Activated CD4-positive, CD25-positive, alpha-beta regulatory T cell treated with anti-CD3 and anti-CD28 coated beads, Interleukin-2, amount 50 U/mL, for 24 hours (primary cell): ENCODE measurements at places on chromosomes 7 and 10.

DNA sequence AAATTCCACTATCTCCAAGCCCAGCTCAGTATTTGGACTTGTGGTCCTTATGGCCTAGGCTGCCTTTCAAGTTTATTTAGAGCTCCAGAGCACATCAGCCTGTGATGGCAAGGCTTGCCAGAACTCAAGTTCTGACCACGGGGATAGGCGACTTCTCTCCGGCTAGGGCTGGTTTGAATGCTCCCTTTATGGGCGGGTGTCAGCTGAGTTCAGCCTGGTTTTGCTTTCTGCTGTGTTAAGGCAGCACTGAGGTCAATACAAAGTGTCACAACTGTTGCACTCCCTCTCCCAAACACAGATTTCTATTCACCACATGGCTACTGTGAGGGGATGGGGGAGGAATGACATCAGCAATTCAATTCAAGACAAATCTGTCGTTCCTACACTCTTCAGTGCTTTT, 318.1 kb upstream of the MYO3A start:
- no peak for ATAC-seq

- no peak for ATAC-seq
Observed at GRCh38 chr10:4770801-4771553, 55.0 kb upstream of the AKR1E2 start.

- no peak for ATAC-seq
Observed at GRCh38 chr10:18777258-18777657, 118.0 kb downstream of the ARL5B start.

GRCh38 chr7:29369909-29370488, 175.4 kb downstream of the CHN2 start:
- ATAC-seq, result no peak

DNA sequence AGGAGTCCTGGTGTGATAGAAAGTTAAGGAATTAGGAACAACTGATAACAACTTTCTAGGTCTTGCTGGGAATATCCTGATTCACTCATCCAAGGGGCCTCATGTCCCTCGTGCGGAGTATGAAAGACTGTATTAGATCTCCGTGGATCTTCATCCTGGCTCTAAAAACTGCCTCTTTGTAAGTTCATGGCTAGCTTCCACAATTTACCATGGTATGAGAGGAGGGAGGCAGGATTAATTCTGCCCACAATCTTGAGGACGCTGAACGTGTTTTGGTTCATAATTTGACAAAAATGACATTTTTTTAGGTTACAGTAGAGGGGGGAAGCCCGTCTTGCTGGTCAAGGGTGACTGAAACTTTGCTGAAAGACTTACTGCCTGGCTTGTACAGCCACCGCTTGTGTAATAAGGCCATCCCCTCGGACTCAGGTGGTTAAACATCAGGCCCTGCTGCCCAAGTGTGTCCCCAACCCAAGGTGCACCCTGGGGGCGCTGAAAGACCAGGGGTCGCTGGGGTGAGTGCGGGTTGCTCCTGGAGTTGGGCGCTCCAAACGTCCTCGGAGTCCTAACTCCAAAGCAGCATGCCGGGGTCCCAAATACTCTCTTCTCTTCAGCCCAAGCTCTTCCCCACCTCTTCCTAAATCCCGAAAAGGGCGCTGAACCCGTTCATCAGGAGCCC, 733 bp downstream of the HIBADH start:
- no peak for ATAC-seq

DNA sequence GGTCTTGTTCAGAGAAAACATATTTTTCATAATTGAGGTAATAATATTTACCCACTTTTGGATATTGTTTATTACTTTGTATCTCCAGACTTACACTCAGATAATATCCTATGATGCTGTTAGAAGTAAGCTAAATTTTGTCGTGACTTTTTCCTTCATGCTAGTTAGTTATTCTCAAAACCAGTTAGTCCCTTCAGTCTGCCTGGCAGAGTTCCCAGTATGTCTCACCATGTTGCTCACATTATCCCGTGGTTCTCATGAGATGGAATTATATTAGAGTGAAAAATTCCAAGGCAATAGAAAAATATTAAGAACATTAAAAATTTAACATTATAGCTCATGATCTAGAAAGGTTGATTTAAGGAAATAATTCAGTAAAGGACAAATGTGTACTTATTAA, 81.5 kb upstream of the SMIM30 start:
- ATAC-seq, result no peak

- ATAC-seq, result no peak
Observed at GRCh38 chr7:46291050-46291438, 370.0 kb upstream of the IGFBP3 start.

DNA sequence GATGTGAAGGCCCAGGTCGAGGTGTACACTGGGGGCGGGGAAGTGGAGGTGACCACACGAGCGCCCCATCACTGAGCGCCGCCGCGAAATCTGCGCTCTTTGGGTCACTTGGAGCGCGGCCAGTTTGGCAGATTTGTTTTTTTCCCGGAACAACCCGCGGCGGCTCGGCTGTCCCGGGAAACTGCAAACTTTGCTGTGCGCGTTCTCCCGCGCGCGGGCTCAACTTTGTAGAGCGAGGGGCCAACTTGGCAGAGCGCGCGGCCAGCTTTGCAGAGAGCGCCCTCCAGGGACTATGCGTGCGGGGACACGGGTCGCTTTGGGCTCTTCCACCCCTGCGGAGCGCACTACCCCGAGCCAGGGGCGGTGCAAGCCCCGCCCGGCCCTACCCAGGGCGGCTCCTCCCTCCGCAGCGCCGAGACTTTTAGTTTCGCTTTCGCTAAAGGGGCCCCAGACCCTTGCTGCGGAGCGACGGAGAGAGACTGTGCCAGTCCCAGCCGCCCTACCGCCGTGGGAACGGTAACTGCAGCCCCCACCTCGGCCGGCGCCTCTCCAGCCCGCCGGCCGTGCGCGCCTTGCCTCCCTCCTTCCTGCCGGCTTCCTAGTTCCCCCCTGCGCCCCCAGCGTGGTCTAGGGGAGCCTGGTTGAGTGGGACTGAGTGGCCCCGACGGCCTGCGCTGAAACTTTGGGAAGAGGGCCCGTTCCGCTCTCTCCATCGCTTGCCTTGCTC, at the start of gene CASP7:
Gene CASP7, plus strand, starts transcription at position 450 of the 727 bp plus-strand sequence. CDS start 17,582 bp downstream, outside the sequence.
- peak; percentile 85 for ATAC-seq

DNA sequence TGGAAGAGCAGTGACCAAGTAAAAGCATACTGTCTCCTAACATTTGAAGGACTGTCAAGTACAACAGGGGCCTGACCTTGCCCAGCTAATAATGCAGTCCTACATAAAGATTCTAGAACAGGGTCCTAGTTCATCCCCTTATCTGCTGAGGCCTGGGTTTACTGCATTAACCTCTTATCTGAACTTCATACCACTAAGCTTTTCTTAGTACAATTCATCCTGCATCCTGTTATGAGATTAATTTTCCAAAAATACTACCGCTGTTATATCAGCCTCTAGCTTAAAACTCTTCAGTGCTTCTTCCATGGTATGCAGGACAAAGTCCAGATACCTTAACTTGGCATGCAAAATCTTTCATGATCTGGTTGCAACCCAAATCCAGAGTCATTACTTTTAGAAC, 72.5 kb downstream of the CHRM2 start:
- ATAC-seq, result no peak
